ENCODE measurements at places on chromosomes 6 and 20.
A peak's percentile ranks its signal among the peaks of the same experiment; 100 is the strongest.

DNA sequence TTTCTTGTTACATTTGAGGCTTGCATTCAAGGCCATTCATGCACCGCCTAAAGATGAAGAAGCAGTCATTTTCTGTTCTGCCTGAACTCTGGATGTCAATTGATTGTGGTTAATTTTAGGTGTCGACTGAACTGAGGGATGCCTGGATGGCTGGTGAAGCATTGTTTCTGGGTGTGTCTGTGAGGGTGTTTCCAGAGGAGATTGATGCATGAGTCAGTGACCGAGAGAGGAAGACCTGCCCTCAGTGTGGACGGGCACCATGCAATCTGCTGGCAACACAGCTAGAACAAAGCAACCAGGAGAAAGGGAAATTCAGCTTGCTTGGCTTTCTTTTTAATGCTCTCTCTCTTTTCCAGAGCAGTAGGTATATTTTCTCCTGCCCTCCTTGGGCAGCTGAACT lies 164.1 kb upstream of the ECI2 start:
- no peak for DNase-seq

DNA sequence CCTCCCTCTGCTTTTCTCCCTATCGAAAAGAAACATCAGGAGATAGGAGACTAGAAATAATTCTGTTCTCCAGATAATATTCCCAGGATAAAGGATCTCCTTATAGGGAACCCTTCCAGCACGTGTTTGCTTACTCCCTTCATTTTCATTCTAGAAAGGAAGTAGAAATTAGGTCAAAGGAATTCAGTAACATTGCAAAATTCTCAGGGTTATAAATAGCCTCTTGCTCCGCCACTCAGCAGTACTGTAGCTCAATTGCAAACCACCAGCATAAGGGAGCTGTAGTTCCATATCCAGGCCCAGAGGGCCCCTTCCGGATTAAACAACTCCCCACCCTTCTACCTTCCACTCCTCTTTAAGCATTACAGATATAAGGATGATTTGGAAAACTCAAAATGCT lies 6.2 kb downstream of the ELMO2 start:
- peak; percentile 77 for DNase-seq

- no peak for DNase-seq
These were observed 42.4 kb downstream of the LCA5 start for GRCh38 chr6:79494841-79495240.

DNA sequence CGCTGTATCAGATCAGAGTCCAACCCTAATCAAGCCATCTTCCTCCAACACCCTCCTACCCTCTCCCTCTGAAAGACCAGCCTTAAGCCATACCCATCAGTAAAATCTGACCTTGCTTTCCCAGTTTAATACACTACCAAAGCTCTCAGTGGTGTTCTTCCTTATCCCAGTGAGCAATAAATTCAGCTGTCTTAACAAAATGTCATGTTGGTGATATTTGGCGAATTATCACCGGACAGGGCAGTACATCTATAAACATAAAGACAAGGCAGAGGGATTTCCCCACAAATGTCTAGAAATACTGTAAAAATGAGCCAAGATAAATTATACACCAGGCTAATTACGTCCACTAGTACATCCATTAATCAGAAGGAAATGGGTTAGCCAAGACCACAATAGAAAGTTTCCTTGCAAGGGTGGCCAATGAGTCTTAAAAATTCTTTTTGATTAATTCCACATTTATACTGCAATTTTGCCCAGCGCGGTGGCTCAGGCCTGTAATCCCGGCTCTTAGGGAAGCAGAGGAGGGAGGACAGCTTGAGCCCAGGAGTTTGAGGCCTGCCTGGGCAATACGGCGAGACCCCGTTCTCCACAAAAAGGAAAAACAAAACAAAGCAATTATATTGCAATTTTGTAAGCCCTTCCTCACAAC lies 905 bp downstream of the RARS2 start:
- DNase-seq = no peak

DNA sequence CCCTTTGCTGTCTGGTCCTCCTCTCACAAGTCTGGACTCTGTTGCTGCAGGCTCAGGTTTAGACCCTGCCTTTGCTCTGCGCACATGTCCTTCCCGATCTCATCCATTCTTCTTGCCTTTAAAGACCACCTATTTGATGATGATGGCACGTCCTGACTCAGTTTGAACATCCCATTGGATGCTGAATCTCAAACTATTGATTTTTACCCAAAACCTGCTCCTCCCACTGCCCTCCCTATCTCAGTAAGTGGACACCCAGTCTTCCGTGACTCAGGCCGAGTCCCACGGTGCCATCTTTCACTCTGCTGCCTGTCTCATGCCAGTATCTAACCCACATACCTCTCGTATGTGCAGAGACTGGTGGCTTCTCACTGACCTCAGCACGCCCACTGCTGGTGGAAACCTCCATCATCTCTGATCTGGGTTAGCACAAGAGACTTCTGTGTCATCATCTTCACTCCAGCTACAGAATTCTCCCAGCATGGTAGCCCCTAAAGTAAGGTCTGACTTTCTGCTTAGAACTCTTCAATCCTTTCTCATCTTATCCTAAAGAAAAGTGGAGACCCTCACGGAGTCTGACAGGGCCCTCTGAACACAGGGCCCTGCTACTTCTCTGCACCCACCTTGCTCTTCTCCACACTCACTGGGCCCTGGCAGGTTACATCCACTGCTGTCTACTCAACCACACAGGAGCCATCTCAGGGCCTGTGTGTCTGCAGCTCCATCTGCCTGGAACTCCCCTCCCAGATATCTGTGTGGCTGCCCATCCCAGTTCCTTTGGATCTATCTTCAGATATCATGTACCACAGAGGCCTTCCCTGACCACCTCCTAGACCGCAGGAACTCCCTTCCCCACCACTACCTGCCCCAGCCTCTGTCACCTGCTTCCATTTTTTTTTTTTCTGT lies 387.1 kb upstream of the AGPAT4 start:
- DNase-seq = no peak

DNA sequence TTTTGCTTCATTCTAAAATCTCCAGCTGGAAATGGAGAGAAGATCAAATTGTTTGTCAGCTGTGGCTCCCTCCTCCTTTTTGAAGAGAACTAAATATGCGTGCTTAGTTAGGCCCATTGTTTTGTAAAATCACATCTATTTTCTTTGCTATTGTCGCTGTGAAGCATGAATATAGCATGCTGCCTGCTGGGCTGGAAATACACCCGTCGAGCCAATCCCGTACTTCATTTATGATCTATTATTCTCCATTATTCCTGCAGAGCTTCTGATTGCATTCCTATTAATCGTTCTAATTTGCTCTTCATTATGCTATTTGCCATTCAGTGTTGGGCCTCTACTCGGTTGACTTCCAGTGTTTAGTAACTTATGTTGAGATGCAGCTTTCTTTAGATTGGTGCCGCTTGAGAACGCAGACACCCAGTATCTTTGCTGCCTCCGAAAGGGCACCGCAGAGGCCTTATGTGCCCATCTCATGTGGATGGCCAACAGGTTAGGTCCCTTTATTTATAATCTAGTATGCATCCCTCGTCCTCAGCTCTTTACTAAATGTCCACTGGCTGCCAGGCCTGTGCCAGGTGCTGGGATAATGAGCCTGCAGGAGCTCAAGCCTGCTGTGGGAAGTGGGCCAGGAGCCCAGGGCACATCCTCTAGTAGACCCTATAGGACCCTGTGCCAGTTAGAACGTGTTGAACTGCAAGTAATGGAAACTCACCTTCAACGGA lies 45.6 kb downstream of the FAM50B start:
- no peak for DNase-seq

- no peak for DNase-seq
These were observed 313.7 kb upstream of the TBX18 start for GRCh38 chr6:85078058-85078457.

DNA sequence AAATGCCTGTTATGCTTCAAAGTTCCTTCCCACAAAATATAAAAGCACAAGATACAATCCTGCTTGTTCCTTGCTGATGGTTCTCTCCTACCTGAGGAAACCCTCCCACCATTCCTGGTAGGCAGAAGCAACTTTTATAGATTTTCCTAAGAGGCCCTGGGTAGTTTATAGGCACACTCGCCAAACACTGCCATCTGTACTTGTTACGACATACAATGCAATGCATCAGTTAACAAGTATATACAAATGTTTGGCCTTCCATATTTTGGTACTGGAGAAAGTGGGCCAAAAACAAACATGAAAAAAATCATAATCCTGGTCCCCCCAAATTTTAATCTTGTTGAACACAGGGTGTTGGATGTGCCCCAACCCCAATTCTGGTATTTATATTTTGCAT lies 16.6 kb downstream of the MCM9 start:
- DNase-seq = no peak

All from HL-60 (cell line).